NCI-H510A (cell line): ENCODE measurements at places on chromosomes 4 and X.

DNA sequence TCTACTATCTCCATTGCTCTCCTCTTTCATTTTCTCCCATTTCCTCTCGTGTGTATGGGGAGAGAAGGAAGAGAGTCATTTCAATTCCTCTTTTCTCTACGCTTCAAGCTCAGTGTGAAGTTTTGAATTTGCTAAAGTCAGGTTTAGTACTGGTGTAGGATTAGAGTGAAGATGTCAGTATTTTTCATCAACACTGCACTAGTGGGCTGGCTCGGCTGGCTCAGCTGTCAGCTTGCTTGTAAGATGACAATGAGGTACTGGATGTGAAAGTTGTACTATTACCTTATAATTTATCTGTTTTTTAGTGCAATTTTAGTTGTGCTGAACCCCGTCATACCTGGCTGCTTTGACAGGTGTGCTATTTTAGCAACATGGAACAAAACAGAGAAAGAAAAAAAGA lies 2.1 kb upstream of the SH2D1A start:
- no peak for DNase-seq

GRCh38 chr4:153152501-153153338 lies 51.5 kb upstream of the TRIM2 start:
- DNase-seq: peak; percentile 65

DNA sequence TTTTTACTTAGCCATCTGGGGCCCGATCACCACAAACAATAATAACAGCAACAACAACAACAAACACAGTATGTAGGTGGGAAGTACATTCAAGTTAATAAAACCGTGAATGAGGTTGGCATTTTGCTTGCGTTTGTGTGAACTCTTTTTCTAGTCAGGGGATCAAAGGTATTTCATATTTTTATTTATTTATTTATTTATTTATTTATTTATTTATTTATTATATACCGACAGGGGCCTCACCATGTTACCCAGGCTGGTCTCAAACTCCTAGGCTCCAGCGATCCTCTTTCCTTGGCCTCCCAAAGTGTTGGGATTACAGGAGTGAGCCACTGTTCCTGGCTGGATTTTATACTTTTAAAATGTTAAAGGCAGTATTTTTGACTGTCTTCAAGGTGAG lies 325.4 kb downstream of the RAPGEF2 start:
- no peak for DNase-seq

DNA sequence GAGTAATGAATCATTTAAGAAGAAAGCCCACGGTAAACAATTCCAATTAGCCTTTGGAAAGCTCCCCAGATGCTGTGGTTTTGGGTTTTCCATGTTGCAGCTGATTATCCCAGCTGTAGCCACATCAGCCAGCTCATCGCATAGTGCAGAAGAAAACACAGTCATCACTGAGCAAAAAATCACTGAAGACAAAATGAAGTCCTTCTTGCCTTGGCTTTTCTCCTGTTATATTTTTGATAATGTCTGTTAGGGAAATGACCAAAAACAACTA lies 193.0 kb upstream of the C1QTNF7 start:
- DNase-seq: no peak

- peak; percentile 4 for DNase-seq
Observed at GRCh38 chrX:118603981-118604380, 108.4 kb downstream of the DOCK11 start.

DNA sequence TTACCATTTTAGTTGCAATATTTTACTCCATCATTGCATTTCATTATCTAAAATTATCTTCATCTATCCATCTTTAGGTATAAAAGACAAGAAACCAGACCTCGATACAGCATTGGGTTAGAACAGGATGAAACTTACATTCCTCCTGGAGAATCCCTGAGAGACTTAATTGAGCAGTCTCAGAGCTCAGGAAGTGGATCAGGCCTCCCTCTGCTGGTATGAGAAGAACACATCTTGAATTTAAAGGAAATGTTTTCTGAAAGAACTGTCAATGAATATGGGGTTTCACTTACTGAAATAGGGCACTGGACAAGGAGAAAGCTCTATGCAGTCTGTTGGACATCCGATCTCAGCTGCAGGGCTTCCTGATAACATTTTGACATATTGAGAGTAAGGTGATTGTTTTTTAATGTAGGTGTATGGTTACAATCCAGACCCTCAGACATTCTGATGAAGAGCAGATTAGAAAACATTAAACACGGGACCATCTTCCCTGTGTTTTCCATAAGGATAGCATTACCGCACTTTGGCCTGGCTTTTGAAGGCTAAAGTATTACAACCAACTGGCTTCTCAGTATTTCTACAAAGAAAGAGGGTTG lies 367.2 kb downstream of the BMPR1B start:
- DNase-seq: no peak

- no peak for DNase-seq
Observed at GRCh38 chr4:176839656-176840055, 46.9 kb upstream of the VEGFC start.

DNA sequence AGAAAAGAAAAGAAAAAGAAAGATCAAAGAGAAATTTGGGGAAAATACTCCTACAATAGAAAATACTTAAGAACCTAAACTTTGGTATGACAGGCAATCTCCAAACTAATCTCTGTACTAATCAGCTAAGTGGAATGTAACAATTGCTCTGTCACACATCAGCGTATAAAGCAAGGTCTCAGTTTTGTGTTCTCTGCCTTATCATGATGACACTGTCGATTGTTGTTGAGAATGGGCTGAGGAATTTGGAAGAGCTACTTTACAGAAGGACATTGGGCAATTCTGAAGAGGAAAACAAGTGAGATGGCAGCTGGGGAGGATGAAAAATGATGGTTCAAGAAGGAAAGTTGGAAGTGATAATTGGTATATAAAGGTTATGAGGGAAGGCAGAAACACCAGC lies 486.0 kb upstream of the HTR2C start:
- DNase-seq: no peak

DNA sequence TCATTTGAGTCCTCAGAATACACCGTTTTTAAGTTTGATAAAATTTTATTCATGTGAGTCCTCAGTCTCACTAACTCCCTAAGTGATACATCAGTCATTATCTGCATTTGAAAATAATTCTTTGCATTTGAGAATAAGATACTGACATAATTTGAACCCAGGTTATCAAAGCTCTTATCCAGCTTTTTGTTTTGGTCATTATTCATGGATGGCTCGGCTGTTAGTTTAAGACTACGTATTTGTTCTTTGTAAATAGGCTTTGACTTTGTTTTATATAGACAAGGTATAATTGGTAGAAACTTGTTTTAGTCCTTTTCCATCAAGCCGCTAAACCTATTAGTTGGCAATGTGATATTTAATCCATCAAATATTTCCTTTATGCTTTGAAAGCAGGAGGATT lies 7.9 kb downstream of the SPRY1 start:
- no peak for DNase-seq

- no peak for DNase-seq
Observed at GRCh38 chrX:136047016-136047642, 61.9 kb downstream of the SLC9A6 start.

DNA sequence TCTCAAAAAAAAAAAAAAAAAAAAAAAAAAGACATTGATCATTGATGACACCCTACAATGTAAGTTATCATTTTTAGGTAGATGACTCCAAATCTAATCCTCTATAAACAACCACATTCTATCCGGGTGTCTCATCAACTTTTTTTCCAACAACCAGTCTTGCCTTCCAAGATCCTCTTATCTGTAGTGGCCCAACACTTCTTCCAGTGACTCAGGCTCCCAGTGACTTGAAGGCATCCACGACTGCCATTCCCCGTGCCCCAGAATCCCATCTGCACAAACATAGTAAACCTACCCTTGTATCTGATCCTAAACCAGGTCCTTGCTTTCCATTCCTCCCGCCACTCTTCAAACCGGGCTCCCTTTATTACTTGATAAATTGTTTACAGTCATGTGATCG lies 15.6 kb upstream of the TSPAN5 start:
- no peak for DNase-seq

DNA sequence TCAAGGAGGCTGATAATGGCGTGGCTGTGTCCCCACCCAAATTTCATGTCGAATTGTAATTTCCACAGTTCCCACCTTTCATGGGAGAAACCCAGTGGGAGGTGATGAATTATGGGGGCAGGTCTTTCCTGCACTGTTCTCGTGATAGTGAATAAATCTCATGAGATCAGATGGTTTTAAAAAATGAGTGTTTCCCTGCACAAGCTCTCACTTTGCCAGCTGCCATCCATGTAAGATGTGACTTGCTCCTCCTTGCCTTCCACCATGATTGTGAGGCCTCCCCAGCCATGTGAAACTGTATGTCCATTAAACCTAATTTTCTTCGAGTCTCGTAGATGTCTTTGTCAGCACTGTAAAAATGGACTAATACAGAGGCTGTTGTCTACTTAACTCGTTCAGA lies 488.3 kb downstream of the SPRY1 start:
- DNase-seq: no peak

GRCh38 chr4:154928640-154929257 lies 147.7 kb downstream of the RBM46 start:
- DNase-seq: no peak

DNA sequence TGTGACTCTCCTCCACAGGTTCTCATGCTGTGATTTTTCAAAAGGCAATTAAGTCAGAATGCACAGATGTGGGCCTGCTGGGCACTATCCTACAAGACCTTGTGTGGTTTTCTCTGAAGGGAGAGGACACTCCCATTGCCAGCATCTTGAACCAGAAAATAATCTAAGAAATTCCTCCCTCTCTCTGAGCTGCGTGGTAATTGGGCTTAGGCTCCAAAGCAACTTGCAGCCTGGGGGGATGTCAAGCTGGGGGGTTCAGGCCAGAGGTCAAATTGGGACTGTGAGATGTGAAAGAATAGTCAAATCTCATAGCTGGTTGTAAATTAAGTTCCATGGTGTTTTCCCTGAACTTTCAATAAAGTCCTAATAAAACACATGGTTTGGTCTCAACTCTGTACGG lies 350.6 kb upstream of the SLC7A11 start:
- DNase-seq: no peak

DNA sequence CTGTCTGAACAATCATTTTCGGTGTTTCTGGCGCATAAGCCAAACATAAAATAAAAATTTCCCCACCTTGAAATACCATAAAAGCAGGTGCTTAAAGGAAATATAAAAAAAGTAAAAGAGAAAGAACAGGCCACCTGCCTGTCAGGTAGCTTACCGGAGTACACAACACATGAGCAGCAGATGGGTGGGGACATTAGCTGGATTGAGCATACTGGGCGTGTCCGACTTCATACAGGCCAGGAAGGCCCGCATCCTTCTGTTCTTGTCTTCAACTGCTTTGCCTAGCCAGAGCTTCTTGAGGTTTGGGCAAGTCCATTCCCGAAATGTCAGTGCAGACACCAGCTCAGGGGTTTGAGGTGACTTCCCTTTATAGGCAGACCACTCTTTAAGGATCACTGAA lies 66.7 kb downstream of the FAM120C start:
- no peak for DNase-seq

- DNase-seq: no peak
Observed at GRCh38 chr4:99762728-99763127, 53.9 kb upstream of the DAPP1 start.

DNA sequence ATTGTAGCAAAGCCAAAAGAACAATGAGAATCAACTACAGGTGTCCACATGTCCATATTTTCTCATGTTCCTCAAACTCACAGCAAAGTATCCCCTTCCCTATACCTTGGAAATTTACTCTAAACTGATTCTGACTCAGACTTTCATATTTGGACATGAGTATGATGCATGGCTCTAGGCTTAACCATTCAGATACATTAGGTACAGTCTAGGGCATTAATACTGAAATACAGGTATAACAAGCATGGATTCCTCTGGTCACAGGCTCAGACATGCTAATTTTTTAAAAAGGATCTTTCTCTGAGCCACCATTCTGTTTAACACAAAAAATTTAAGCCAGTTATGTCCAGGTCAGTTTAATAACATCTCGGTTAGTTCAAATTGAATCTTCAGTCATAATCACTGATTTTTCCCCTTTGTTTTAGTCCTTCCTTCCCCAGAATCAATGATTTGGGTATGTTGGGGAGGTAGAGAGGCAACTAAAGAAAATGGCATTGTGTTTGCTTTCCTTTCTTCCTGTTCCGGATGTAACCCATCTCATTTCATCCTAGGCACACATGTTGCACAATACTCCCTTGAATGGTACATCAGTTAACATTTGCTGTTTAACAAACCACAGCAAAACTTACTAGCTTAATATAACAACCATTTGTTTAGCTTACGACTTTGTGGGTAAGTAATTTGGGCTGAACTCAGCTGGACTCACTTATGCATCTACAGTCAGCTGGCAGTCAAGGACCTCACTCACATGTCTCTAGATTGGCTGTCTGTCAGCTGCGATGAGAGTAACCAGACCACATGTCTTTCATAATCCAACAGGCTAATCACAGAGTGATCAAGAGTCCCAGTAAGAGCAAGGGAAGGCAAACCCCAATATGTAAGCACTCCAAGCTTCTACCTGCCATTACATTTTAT lies 75.3 kb upstream of the GRIA3 start:
- no peak for DNase-seq

DNA sequence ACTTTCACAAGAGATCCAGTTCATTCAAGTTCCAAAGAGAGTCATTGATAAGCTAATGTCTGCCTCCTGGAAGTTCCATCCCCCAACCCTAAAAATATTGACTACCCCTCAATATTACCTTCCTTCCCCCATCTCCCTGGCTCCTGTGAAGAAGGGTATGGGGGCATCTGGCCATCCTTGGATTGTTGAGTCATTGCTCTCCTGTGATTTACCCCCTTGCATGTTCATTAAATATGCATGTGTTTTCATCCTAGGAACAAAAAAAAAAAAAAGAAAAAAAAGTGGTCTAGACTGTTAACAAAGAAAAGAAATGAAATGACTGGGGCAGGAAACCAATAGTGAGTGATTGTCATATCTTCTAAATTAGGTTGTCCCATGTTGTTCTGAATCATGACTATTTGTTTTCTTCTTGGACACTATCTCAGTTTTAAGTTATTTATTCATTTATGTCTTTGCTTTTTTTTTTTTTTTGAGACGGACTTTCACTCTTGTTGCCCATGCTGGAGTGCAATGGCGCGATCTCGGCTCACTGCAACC lies 51.9 kb upstream of the HUWE1 start:
- DNase-seq: no peak

- no peak for DNase-seq
Observed at GRCh38 chr4:176443646-176444409, 124.1 kb downstream of the SPCS3 start.

DNA sequence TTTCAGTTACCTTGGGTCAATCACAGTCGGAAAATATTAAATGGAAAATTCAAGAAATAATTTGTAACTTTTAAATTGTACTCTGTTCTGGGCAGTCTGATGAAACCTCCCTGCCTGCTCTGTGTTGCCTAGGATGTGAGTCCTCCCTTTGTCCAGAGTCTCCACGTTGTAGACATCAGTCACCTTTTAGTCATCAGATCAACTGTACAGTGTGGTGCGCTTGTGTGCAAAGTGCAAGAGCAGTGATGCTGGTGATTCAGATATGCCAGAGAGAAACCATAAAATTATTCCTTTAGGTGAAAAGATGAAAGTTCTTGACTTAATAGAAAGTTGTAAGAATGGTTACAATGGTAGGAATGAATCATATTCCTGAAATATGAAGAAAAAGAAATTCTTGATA lies 1.4 kb downstream of the SPATA4 start:
- DNase-seq: no peak

DNA sequence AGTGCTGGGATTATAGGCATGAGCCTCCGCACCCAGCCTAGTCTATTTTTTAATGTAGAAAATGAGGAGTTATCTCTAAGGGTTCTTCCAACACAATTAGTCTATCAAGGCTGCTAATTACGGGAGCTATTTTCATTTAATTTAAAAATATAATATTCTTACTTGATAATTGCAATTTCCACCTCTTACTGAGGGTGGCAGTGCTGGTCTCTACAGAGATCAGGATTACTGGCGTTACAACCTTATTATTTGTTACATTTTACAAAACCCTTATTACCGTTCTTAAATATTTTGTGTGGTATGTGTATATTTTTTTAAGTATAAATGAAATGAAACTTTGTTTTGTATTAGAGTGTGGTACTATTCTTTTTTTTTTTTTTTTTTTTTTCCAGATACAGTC lies 17.6 kb upstream of the GK start:
- DNase-seq: no peak
